ENCODE measurements at places on chromosomes 5 and 9.

DNA sequence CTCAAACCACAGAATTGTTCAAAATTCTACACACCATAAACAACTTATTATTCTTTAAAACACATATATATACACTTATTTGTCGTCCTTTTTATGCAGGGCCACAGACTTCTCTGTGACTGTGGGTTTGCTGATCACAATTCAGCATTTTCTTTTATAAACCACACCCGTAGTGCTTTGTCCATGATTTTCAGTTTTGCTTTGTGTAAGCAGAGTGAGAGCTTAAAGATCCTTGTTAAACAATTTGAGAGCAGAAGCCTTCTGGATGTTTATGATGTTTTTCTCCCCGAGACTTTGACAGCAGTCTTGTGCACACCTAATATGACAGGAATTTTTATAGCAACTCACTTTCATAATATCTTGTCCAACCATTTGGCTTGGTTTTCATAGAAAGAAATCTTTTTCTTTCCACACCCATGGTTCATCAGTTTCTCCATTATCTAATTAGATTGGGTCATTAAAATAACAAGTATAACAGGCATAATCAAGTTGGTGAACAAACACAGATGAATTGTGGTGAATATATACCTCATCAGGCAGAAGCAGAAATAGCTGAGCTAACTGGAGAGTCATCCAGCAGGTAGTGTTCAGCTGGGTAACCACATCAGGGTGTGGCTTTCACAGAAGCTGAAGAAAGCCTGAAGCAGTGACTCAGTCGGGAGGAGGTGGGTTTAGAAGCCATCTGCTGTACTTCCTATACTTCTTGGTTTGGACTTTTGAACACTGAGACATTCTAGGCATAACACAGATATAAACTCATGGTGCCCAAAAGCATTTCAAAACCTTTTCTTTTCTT is 232.8 kb downstream of the DOCK8 start:
- DNase-seq: peak; percentile 82

- DNase-seq: peak; percentile 60
Observed at GRCh38 chr5:175805256-175806011, 65.9 kb upstream of the CPLX2 start.

- no peak for DNase-seq
Observed at GRCh38 chr9:78510035-78510434, 213.1 kb downstream of the PSAT1 start.

GRCh38 chr9:4573634-4574389 is 83.5 kb downstream of the SLC1A1 start:
- DNase-seq: no peak

DNA sequence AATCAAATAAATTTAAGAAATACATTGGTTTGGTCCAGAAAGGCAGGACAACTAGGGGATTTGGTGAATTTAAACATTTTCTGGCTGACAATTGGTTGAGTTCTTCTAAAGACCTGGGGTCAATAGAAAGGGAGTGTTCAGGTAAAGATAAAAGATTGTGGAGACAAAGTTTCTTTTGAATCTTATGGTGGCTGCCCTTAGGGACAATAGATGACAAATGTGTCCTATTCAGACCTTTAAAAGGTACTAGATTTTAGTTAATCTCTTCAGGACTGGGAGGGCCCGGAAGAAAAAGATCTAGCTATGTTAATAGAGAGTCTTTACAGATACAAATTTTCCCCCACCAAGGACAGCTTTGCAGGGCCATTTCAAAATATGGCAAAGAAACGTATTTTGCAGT is 35.9 kb downstream of the PLEKHG4B start:
- no peak for DNase-seq

- DNase-seq: no peak
Observed at GRCh38 chr9:89154651-89155336, 23.8 kb downstream of the SHC3 start.

- DNase-seq: no peak
Observed at GRCh38 chr9:38043931-38044623, 24.9 kb downstream of the SHB start.

- DNase-seq: no peak
Observed at GRCh38 chr9:128163523-128164306, 3.6 kb downstream of the BBLN start.

- no peak for DNase-seq
Observed at GRCh38 chr5:87403409-87403808, 9.3 kb downstream of the CCNH start.

- DNase-seq: no peak
Observed at GRCh38 chr5:64682608-64683007, 7.7 kb upstream of the SHISAL2B start.

DNA sequence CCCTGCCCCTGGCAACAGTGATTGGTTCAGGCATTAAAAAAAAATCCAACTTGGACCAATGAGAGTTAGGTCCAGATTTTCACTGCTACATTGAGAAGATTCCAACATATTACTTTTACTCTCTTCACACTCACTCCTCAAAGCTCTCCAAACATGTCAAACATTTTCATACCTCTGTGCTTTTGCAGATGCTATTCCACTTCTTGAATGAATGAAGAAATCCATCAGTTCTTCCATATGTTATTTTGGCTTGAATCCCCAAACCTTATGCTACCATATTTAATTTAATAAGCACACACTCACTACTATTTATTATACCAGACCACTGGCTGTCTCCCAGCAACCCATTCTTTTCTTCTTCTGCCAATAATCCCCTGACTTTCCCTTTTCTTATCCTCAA is 87.1 kb downstream of the PPP2R2B start:
- no peak for DNase-seq

DNA sequence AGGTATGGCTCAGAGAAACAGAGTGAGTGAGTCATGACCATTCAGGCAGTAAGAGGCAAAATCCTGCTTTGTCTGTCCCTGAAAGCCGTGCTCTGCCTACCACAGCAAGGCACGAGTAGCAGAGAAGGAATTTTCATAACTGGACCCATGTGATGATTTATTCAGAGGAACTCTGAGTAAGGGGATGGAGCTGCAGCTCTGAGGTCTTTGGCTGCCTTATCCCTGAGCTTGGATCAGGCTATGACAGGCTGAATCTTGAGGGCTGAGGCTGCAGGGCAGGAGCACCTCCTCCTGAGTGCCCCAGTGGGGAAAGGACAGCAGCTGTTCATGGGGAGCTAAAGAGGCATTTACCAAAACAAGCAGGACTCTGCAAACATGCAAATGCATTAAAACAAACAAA is 183.4 kb downstream of the PAPPA start:
- DNase-seq: no peak

DNA sequence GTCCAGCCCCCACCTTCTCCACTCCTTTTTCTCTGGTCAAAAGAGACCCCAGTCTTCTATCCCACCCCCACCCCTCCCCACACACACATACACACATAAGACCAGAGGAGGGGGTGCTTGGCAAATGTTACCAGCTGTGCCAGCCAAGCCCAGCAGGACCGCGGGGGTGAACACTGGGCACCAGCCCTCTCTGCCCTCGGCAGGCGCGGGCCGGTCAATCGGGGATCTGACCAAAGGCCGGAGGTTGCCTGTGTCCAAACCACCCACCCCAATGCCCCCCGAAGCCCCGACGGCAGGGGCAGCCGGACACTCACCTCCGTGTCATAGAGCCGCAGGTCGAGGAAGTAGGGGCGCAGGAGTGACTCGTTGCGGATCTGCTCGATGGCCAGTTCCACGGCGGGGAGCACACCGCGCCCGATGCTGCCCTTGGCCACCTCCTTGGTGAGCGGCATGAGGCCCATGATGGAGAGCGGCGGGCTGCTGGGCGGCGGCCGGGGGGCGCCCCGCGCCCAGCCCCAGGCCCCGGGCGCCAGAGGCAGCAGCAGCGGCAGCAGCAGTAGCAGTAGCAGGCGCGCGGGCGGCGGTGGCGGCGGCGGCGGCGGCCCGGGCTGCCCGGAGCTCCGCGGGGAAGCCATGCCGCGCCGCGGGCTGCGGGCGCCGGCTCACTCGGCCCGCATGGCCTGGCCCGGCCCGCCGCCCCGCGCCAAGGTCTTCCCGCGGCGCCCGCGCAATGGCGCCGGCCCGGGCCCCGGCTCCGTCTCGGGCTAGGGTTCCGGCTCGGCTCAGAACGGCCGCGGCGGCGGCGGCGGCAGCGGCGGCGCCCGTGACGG is 417 bp downstream of the GABBR2 start:
- no peak for DNase-seq

DNA sequence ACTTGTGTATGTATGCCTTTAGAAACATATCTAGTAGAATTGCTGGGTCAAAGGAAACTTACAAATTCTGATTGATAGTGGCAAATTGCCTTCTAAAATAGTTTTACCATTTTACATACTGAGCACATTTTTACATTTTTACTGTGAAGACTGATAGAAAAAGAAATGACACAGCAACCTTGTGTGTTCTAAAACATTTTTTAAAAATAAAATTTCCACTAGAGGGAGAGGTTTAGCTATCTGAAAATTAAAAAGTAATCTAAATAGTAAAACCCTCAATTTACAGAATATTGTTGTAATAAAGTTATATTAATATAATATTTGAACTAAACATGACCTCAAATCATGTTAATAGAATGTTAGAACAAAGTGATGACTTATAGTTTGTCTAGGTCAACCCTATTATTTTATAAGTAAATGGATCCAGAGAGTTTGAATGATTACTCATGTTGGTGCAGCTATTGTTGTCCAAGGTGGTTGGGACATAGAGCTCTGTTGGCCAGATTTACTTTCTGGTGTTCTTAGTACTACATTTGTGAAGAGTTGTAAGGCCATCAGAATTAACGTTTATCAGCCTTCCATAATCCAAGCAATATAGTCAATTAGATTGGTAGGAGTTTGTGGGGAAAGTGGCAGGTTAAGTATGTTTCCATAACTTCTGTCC is 17.2 kb downstream of the CENPP start:
- no peak for DNase-seq

DNA sequence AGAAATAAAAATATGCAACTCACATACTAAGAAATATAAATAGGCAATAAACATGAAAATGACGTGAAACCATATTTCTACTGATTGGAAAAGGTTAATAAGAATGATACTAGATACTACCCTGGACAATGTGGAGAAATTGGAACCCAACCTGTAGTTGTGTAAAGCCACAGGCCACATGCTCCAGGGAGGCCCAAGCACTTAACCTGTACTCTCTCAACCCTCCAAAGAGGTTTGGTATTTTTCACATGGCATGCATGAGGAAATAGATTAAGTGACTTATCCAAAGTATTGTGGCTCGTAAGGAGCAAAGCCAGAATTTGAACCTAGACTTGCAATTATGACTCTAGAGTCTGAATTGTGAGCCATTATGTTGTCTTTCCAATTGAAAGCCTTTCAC is 13.4 kb downstream of the LIFR start:
- DNase-seq: no peak

DNA sequence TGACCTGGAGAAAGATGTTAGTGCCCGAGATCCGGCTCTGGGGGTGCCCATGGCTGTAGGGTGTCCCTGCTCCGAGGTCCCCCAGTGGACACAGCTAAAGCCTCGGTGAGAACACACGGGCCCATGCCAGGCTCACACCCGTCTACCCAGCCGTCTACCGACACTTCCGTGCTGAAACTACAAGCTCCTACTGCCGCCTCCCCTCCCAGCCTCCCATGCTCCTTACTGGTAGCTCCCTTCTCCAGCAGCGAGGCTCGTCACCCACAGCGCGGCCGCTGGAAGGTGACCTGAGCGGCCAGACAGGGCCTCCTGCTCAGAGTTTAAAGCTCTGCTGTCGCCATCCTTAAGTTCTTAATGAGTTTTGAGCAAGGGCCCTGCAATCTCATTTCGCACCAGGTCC is 33.2 kb upstream of the CLPTM1L start:
- DNase-seq: no peak

- DNase-seq: no peak
Observed at GRCh38 chr9:121720311-121721057, 69.0 kb downstream of the DAB2IP start.

DNA sequence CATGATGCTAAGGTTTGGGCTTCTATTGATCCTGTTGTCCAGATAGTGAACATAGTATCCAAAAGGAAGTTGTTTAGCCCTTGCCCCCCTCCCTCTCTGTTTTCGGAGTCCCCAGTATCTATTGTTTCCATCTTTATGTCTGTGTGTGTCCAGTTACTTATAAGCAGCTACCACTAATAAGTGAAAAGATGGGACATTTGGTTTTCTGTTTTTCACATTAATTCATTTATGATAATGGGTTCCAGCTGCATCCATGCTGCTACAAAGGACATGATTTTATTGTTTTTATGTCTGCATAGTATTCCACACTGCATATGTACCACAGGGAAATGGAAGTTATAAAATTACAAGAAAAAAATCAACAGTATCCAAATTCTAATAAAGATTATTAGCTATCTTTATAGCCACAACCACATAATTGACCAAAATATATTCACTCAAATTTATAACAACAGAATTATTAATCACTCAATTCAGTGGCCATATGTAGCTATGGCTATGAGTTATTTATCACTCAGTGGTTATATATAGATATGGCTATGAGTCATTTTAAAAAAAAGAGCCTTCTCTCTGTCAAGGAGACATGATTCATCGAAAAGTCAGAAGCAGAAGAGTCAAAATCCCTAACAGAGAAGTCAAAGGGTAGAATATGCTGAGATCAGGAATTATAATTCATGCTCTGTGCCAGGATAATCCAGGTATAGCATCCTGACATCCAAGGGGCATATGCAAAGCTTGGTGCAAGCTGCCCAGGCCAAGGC is 367.5 kb downstream of the DEPDC1B start:
- DNase-seq: no peak

DNA sequence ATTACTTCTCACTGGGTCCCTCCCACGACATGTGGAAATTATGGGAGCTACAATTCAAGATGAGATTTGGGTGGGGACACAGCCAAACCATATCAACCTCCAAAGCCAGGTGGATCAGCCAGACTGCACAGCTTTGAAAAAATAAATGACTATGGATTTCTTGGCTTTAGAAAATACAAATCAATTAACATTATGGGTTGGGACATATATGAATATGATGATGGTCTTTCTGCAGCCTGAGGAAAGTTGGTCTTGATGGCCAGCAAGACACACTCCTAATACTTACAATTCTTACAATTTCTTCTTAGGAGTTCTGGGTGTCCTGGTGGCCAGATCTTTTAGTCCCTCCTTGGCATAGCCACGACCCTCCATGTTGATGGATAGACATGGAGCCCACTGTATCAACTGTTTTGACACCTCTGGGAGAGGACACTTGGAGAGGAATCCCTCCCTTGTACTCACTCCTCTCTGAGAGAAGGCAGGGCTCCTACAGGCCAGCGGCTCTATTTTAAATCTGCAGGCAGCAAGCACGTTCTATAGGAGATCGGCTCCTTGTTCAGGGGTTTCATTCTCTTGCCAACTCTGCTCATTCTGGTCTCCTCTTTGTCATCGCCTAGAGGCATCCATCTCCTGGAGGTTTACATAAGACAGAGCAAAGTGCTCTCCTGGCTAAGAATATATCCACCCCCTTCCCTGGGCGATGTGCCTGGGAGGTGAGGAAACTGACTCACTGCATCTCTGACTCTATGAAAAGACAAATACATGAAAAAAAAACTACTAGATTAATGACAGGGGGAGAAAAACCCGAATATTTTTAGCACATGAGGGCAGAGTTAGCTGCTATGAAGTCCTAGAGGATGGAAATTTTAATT is 145.9 kb downstream of the CARTPT start:
- no peak for DNase-seq

DNA sequence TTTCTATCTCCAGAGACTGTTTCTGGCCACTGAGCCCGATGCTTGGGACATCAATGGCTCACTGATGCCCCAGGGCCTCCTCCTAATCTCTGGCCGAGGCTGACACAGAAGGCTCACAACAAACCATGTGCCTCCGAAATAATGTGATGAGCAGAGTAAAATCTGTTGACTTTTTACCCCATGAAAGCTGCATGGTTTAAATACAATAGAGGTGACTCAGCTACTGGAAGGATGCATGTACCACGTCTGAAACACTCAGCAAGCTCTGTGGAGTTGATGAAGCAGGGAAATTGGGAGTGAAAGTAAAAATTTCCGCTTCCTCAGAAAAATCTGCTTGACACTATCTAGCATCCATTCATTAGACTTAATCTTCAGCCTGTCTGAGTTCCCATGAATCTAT is 111.1 kb upstream of the EQTN start:
- DNase-seq: no peak

All from activated effector memory CD4-positive, alpha-beta T cell treated with anti-CD3 and anti-CD28 coated beads, Interleukin-2, amount 50 U/mL, for 16 hours (primary cell).